ENCODE measurements at places on chromosomes 12 and 14. TPM values are rescaled to one million over a fixed set of nuclear protein-coding genes. Genes with fewer than 3 reads are reported as not detected.

- no peaks in the 10 kb centered on the region for H3K27me3 ChIP-seq
- no peaks in the 10 kb centered on the region for H3K4me1 ChIP-seq
- H3K27ac ChIP-seq: no peak overlapping the region
- H3K4me3 ChIP-seq: no peak overlapping the region
- peaks cover 11% of the 10 kb centered on the region for H3K36me3 ChIP-seq
Observed at GRCh38 chr14:100132161-100132902, 27.1 kb downstream of the DEGS2 start.

DNA sequence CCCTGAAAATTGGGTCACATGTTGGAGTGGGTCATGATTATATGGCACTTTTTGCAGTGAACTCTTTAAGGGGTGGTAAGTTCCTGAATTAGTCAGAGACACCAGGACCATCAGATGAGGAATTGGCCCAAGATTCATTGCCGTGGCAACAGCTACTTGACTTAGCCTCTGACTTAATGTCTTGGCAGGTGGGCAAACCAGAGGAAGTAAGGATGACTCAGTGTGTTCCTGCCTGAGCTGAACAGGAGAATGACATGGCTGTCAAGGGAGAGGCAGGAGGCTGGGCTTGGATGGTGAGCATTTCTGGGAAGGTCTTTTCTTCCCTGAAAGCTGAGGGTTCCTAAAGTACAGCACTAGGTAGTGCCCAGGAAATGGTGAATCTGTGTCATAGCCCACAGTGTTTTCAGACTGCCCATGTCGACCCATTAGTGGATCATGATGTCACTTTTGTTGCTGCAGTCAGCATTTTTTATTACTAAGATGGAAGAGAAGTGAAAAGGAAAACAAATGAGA lies 170.1 kb upstream of the PWP1 start:
- H3K27ac ChIP-seq: no peak overlapping the region
- DNase-seq: peak; percentile 38
- H3K27me3 ChIP-seq: no peaks in the 10 kb centered on the region
- H3K36me3 ChIP-seq: no peaks in the 10 kb centered on the region

DNA sequence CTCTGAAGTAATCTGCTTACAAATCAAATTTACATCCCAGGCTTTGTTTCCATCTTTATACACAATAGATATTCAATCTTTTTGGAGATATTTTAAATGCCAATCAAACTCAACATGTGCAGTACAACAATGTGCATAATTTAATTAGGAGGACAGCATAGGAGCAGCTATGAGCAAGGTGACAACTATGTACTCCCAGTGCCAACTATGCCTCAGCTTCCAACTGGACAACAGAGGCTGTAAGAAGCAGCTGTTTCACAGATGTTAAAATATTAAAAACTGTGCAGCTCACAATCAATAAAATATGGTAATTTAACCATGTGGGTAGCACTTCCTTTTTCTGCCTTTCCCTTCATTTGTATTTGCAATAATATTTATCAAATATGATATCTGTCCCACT lies 99.9 kb downstream of the ST8SIA1 start:
- H3K27me3 ChIP-seq: no peaks in the 10 kb centered on the region
- no peak overlapping the region for H3K27ac ChIP-seq
- H3K4me3 ChIP-seq: no peak overlapping the region
- no peak for DNase-seq
- H3K4me1 ChIP-seq: no peaks in the 10 kb centered on the region
- no peaks in the 10 kb centered on the region for H3K36me3 ChIP-seq

DNA sequence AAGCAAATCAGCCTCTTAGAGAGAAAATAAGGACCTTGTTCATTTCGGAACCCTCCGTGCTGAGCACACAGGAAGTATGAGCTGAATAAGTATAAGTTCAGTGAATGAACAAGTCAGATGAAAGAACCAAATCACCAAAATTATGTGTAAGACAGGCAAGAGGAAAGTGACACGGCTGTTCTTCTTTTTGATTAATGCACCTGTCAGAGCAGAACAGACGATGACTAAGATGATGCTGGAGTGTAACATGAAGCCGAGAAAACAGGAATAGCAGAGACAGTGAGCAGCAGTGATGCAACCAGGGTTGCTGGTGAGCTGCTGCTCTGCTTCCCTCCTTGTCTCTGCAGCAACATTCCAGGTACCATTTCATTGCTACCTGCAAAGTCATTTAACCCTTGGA lies 861.1 kb downstream of the GALC start:
- H3K27ac ChIP-seq: no peak overlapping the region
- H3K27me3 ChIP-seq: no peaks in the 10 kb centered on the region
- H3K4me1 ChIP-seq: no peaks in the 10 kb centered on the region
- no peaks in the 10 kb centered on the region for H3K36me3 ChIP-seq
- no peak for DNase-seq
- H3K4me3 ChIP-seq: no peak overlapping the region

The CRACR2A gene
- total RNA-seq: 0.53 TPM

- peak overlapping the region; percentile 75 for H3K27ac ChIP-seq
- peak overlapping the region; percentile 50 for H3K4me3 ChIP-seq
- DNase-seq: no peak
Observed at GRCh38 chr14:89165189-89166181, 251.5 kb downstream of the FOXN3 start.

GRCh38 chr14:58572473-58572853 lies 65.3 kb upstream of the DACT1 start:
- DNase-seq: no peak
- H3K27ac ChIP-seq: no peak overlapping the region
- no peaks in the 10 kb centered on the region for H3K27me3 ChIP-seq
- no peak overlapping the region for H3K4me3 ChIP-seq
- no peaks in the 10 kb centered on the region for H3K36me3 ChIP-seq

DNA sequence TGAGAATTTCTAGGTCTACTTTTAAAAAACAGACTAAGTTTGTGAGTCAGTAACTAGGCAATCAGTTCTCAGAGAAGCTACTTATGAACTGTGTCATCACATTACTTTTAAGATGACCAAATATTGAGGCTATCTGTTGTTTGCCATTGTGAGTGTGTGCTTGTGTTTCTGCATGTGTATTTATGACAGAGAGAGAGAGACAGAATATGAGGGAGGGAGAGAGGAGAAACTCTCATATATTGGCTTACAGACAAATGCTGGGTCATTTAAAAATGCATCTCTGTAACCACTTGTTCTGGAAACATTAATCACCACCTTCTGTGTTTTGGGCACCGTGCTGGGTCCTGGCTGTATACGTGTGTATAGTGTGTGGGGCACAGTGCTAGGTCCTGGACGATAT lies 161.5 kb upstream of the FRMD6 start:
- no peak overlapping the region for H3K27ac ChIP-seq
- no peaks in the 10 kb centered on the region for H3K27me3 ChIP-seq
- no peaks in the 10 kb centered on the region for H3K36me3 ChIP-seq
- no peak overlapping the region for H3K4me3 ChIP-seq
- H3K4me1 ChIP-seq: no peaks in the 10 kb centered on the region
- DNase-seq: no peak

DNA sequence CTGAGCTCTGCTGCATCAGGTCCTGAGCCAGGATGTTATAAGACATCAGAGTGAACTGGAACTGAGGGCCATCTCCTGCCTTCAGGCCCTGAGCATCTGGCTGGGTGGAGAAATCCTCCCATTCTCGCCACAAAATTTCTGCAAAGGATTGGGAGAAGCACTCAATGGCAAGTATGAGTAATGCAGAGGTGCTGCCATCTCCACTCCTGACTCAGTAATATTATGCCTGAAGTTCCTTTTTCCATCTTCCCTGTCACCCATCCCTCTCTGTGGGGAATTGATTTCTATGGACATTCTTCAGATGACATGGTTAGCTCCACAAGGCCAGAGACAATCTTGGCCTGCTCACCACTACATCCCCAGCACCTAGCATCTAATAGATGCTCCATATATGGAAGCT lies 4.7 kb downstream of the ANGEL1 start:
- H3K27ac ChIP-seq: no peak overlapping the region
- no peak overlapping the region for H3K4me3 ChIP-seq
- H3K36me3 ChIP-seq: peaks cover 56% of the 10 kb centered on the region
- no peak for DNase-seq
- peaks cover 4% of the 10 kb centered on the region for H3K4me1 ChIP-seq

The HCAR3 gene
- total RNA-seq: not detected

Measured in ascending aorta (tissue), 2 donors.